Naive thymus-derived CD4-positive, alpha-beta T cell (primary cell): ENCODE measurements at places on chromosomes 12 and 14. TPM values are rescaled to one million over a fixed set of nuclear protein-coding genes. Genes with fewer than 3 reads are reported as not detected.

DNA sequence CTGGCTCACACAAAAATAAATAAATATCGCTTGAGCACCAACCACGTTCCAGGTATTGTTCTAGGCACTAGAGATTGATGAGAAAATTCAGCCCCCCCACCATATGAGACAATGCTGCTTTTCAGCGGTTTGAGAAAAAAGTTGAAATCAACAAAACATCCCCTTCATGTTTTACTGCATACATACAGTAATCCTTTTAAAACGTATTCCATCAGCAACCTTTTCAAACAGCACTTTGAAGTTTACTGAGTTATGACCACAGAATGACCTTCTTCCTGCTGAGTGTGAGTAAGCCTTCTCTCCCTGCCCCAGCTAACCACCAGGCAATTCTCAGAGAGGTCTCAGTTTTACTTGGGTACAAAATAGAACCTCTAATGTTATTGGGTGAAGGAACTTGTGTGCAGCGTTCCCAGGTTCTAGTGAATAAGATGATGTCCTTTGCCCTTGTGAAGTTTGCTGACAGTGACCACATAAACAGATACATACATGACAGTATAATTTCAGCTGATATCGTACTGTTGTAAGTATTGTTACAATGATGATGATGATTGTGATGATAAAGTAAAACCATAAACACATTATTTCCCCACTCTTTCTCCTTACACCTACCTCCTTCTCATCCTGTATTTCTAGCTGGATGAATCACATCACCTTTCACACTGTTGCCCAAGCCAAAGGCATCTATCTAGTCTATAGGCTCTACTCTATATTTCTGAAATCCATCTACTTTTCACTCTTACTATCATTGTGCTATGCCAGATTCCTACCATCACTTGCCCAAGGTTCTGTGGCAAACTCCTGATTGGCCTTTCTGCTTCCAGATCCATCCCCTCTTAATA lies 124.4 kb upstream of the KRR1 start:
- H3K27ac ChIP-seq = no peak overlapping the region
- no peaks in the 10 kb centered on the region for H3K27me3 ChIP-seq
- peaks cover under 1% of the 10 kb centered on the region for H3K4me1 ChIP-seq
- no peak overlapping the region for H3K4me3 ChIP-seq
- no peak for DNase-seq

DNA sequence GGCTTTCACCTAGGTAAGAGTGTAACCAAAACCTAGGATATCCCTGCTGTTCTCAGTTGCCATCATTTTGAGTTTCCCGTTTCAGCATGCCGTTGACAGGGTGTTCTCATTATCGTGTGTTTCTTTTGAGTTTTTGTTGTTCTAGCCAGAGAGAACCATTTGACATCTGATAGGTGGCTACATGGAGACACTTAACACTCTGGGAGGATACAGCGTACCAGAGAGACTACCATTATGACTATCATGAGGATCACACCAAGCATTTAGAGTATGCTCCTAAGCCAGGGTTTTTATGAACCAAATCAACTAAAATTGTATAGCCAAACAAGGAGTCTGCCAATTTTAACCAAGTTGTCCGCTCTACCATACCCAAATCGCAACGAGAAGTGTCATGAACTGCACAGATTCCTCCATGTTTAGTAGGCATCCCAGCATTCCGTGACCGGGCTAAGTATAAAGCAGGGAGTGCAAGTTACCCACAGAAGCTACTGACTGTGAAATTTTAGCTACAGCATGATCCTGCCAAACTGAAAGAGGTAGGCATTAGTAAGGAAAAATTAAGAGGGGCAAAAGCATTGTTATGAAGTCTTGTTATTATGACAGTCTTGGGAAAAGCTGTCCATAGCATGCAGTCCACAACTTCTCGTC lies 48.8 kb downstream of the MARK3 start:
- H3K36me3 ChIP-seq = no peaks in the 10 kb centered on the region
- no peak overlapping the region for H3K27ac ChIP-seq
- H3K4me1 ChIP-seq = peaks cover 6% of the 10 kb centered on the region
- no peaks in the 10 kb centered on the region for H3K27me3 ChIP-seq
- no peak for DNase-seq
- no peak overlapping the region for H3K4me3 ChIP-seq

GRCh38 chr14:66111891-66112290 lies 374.3 kb upstream of the CCDC196 start:
- H3K27me3 ChIP-seq = no peaks in the 10 kb centered on the region
- DNase-seq = no peak
- H3K4me1 ChIP-seq = no peaks in the 10 kb centered on the region
- no peak overlapping the region for H3K27ac ChIP-seq
- H3K4me3 ChIP-seq = no peak overlapping the region

DNA sequence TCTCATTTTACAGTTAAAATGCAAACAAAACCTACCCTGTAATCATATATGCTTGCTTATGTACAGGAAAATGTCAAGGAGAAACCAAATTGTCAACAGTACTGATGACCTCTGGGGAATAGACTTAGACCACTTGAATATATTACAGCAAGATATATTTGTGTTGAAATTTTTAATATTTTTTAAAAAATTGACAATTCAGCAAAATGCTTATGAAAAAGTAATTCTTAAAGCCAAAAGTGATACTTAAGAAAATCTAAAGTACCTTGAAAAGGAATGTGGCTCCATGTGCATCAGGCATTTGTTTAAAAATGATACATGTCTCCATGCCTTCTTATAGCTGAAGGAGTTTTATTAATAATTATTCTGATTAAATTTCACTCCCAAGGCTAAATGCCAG lies 49.2 kb downstream of the PTPN21 start:
- H3K27me3 ChIP-seq = no peaks in the 10 kb centered on the region
- no peak overlapping the region for H3K4me3 ChIP-seq
- no peaks in the 10 kb centered on the region for H3K36me3 ChIP-seq
- no peak overlapping the region for H3K27ac ChIP-seq
- H3K4me1 ChIP-seq = no peaks in the 10 kb centered on the region

GRCh38 chr12:50338920-50339645 lies 55.8 kb upstream of the LIMA1 start:
- no peak for DNase-seq
- no peaks in the 10 kb centered on the region for H3K36me3 ChIP-seq
- H3K27me3 ChIP-seq = no peaks in the 10 kb centered on the region
- no peaks in the 10 kb centered on the region for H3K4me1 ChIP-seq

RNFT2 gene
- 8.1 and 8.3 TPM in 2 replicates for total RNA-seq

KIF26A gene
- 0.13 TPM for total RNA-seq

GRCh38 chr12:9364224-9365176 lies 156.3 kb upstream of the PZP start:
- H3K4me3 ChIP-seq = no peak overlapping the region
- H3K27ac ChIP-seq = no peak overlapping the region
- H3K36me3 ChIP-seq = no peaks in the 10 kb centered on the region

GRCh38 chr12:47841910-47842309 lies 22.2 kb upstream of the HDAC7 start:
- no peak overlapping the region for H3K27ac ChIP-seq
- no peaks in the 10 kb centered on the region for H3K36me3 ChIP-seq
- no peaks in the 10 kb centered on the region for H3K27me3 ChIP-seq
- no peak for DNase-seq
- no peak overlapping the region for H3K4me3 ChIP-seq

DNA sequence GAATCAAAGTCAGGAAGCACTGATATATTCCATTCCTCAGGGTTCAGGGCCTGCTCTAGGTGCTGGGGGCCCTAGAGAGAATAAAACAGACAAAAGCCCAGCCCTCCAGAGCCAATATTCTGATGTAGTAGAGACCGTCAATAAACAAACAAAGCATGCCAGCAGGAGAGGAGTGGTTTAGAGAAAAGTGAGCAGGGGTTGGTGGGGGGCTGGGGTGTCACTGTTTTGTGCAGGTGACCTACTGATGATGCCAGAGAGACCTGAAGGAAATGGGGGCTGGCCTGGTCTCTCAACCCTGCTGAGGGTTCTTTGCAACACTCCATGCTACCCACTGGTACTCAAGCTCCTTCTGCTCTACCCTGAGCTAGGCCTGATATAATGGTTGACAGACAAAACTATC lies 26.5 kb downstream of the IL26 start:
- H3K27ac ChIP-seq = no peak overlapping the region
- no peaks in the 10 kb centered on the region for H3K27me3 ChIP-seq
- peaks cover 14% of the 10 kb centered on the region for H3K4me1 ChIP-seq
- no peak overlapping the region for H3K4me3 ChIP-seq

DNA sequence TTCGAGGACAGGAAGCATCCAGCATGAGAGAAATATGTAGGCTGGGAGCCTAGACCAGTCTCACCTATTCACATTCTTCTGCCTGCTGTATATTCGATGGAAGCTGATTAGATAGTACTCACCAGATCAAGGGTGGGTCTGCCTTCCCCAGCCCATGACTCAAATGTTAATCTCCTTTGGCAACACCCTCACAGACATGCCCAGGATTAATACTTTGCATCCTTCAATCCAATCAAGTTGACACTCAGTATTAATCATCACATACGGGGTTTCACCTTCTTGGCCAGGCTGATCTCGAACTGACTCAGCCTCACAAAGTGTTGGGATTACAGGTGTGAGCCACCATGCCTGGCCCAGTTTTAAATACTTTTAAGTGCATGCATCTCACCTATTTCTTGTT lies 30.5 kb upstream of the SLC10A1 start:
- no peak overlapping the region for H3K4me3 ChIP-seq
- H3K27ac ChIP-seq = no peak overlapping the region
- H3K27me3 ChIP-seq = no peaks in the 10 kb centered on the region
- H3K4me1 ChIP-seq = no peaks in the 10 kb centered on the region
- no peak for DNase-seq

GRCh38 chr12:116365606-116366455 lies 88.3 kb upstream of the MED13L start:
- H3K4me3 ChIP-seq = no peak overlapping the region
- H3K4me1 ChIP-seq = peaks cover 11% of the 10 kb centered on the region
- H3K36me3 ChIP-seq = no peaks in the 10 kb centered on the region
- H3K27me3 ChIP-seq = no peaks in the 10 kb centered on the region

- peaks cover 15% of the 10 kb centered on the region for H3K36me3 ChIP-seq
- H3K27ac ChIP-seq = peak within 1 kb of the TSS; percentile 80
- peaks cover 5% of the 10 kb centered on the region for H3K4me1 ChIP-seq
- H3K27me3 ChIP-seq = no peaks in the 10 kb centered on the region
- H3K4me3 ChIP-seq = peak within 1 kb of the TSS; percentile 80
Measured at GRCh38 chr12:111598637-111599452, at the start of gene ATXN2. Gene ATXN2, minus strand, starts transcription at chr12:111599315. Its CDS starts 281 bp downstream, at chr12:111599034.

DNA sequence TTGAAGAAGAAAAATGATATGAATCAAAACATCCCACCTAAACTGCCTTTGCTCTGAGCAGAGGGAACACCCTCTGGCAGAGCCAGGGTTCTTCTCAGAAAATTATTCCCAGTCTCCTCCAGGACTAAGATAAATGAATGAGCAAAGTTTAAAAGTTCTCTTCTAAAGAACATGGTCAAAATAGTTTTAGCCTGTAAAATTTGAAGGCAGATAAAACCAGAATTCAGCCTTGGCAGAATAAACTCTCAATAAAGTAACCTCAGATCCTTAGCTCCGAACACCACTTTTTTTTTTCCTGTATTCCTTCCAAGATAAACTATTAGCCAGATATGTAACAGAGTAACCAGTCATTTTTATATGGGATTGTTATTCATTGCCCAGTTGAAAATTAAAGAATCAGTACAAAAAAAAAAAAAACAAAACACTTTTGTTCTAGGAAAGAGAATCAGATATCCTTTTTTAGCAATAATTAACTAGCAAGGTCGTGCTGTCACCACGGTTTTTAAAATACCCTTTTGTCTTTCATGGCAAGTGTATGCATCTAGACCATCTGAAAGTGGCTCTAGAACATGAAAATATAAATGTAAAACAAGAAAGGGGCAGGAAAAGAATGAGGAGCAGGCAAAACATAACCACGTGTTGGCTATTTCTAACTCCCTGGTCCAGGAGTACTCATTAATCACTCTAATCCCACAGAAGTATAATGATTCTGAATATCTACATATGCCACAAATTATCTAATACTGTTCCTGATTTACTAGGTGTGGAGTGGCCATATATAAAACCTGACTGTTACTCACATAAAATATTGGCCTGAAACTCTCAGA lies 60.8 kb downstream of the CAPZA3 start:
- no peak for DNase-seq
- H3K27me3 ChIP-seq = no peaks in the 10 kb centered on the region
- no peaks in the 10 kb centered on the region for H3K4me1 ChIP-seq
- no peaks in the 10 kb centered on the region for H3K36me3 ChIP-seq

GRCh38 chr12:15741082-15741481 lies 48.1 kb downstream of the EPS8 start:
- H3K4me3 ChIP-seq = no peak overlapping the region
- H3K27me3 ChIP-seq = no peaks in the 10 kb centered on the region
- H3K4me1 ChIP-seq = no peaks in the 10 kb centered on the region
- no peak overlapping the region for H3K27ac ChIP-seq

- H3K36me3 ChIP-seq = no peaks in the 10 kb centered on the region
- no peak overlapping the region for H3K27ac ChIP-seq
- no peaks in the 10 kb centered on the region for H3K4me1 ChIP-seq
- H3K4me3 ChIP-seq = no peak overlapping the region
- DNase-seq = no peak
Measured at GRCh38 chr14:52055167-52055566, 13.7 kb downstream of the NID2 start.

DNA sequence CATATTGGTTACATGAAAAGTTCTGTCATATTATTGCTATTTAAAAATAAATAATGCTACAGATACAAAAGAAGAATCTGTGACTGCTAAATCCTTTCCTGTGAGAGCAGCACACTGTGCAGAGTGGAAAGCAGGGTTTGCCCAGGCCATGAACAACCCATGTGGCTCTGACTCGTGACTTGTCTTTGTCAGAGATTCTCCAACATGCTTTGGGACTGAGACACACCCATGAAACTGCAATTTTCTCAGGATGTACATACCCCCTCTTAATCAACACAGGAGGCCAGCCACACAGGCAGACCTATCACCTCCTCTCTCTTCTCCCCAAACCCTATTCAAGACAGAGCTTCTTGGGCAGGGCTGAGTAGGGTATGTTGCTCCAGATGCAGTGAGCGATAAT lies 96.8 kb upstream of the NTF3 start:
- no peaks in the 10 kb centered on the region for H3K4me1 ChIP-seq
- no peak overlapping the region for H3K4me3 ChIP-seq
- no peak overlapping the region for H3K27ac ChIP-seq

SLC5A8 gene
- not detected in 2 replicates for total RNA-seq

CRACR2A gene
- 38.8 and 40.3 TPM in 2 replicates for total RNA-seq
